Activated CD4-positive, alpha-beta T cell treated with anti-CD3 and anti-CD28 coated beads, Interleukin-2, amount 50 U/mL, for 48 hours (primary cell): ENCODE measurements at places on chromosomes 16 and 17.

- DNase-seq = no peak
These were observed 250.1 kb upstream of the RPL38 start for GRCh38 chr17:73953206-73954033.

DNA sequence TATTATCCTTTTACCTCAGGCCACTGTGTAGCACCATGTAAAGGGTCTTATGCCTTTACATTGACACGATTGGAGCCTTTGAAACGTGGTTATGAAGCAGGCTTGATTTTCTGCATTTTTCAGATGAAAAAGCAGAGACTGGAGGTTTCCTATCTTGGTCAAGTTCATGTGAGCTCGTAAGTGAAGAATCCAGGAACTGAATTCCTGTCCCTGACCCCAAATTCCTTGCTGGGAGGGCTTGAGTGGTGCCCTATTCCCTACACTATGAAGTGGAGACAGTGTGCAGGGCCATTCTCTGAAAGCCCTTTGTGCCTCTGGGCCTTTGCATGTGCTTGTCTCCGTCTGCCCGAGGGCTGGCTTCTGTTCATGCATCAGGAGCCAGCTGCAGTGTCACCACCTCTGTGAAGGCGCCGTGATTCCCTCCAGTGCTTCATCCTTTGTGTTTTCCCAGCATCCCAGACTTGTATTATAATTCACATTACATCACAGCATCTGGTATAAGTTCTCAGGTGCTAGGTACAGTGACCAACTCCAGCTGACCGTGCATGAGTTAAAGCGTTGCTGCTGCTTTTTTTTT lies 181.1 kb downstream of the SNX29 start:
- no peak for DNase-seq

DNA sequence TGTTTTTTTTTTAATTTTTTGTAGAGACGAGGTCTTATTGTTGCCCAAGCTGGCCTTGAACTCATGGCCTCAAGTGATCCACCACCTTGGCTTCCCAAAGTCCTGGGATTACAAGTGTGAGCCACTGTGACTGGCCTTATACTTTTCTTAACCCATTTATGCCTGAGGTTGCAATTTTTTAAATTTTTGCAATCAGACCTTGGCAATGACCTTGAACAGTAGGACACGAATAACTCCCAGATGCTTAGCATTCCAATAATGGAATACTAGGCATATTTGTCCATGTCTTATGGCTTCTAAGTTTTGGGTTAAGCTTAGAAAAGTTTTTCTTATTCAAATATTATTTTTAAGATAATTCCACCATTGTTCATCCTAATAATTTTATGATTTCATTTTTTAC lies 28.3 kb upstream of the TMEM97 start:
- no peak for DNase-seq

DNA sequence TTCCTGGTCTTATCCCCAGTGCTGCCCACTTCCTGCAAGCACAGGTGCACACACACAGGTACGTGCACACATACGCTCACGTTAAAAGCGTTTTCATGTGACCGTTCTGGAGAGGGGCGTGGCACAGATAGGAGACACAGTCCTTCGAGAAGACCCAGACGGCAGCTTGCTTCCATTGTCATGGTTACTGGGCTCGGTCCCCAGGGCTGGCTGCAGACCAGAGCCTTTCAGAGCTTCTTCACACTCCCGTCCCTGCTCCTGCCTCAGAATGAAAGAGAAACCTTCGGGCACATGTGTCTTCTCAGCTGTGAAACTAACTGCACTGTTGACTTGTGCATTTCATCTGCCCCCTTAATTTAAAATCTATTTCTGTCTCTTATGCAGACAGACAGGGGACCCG lies 154.2 kb downstream of the PITPNC1 start:
- no peak for DNase-seq

DNA sequence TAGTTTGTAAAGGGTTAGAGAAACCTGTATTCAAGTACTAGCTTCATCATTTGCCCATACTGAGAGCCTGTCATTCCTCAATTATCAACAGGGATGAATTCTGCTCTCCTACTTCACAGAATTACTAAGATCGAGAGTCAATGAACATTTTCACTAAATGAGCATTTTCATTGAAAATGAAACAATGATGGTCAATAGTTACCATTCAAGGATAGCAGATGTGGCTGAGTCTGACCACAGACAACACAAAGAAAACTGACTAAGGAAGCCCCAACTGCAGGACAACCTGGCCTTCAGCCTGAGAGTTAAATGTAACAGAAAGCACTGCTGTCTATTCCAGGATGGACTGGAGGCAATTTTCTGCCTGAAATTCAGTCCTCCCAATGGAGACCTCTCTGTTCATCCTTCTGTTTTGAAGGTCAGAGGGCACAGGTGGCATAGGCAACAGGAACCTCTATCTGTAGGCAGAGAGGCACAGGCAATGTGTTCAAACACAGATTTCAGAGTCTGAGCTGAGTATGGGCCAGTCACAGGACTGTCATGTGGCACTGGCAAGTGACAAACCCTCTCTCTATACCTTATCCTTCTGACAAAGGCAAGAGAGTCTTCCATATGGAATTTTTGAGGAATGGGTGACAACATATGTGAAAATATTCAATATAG lies 19.5 kb downstream of the TRAF4 start:
- no peak for DNase-seq

DNA sequence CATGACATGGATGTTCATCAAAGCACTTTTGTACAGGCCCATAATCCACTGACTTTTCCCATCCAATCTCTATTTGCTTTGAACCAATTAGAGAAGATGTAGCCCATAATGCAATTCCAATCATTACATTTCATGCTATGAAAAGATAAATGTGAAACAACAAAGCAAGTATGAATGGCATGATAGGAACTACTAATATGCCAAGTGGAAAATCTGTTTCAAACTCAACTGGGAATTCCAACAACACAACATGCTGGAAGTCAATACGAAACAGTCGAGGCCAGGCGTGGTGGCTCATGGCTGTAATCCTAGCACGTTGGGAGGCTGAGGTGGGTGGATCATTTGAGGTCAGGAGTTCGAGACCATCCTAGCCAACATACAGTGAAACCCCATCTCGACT lies 39.6 kb upstream of the TMEM97 start:
- DNase-seq = no peak

DNA sequence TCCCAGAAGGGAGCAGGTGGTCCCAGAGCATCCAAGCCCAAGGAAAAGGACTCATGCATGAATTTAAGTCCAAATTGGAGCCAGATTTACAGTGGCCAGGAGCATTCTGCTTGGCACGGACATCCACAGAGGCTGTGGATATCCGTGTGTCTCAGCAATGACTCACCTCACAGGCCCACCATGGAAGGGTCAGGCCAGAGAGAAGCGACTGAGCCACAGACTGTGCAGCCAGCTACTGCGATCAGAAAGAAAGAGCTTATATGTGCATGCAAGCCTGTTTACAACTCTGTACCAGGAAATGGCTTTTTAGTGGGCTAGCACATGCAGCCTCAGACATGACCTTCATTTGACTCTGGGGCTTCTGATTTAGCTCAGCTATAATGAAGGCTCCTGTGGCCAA lies 231.0 kb downstream of the C16orf95 start:
- no peak for DNase-seq
